Dermis blood vessel endothelial cell (primary cell): ENCODE measurements at places on chromosomes 6 and 20.

DNA sequence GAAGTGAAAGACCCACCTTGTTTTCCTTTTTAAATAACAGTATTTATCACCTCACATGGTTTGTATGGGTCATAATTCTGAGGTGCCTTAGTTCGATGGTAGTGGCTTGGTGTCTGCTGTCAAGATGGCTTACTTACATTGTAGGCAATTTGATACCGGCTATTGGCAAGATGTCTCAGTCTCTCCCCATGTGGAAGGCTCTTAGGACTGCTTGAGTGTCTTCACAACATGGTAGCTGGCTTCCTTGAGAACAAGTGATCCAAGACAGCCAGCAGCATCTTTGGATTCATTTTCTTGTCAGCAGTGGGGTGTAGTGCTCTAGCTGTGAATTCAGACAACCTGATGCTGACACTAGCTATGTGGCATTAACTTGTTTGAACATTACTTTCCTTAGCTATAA, 70.1 kb downstream of the CBFA2T2 start:
- DNase-seq = no peak

DNA sequence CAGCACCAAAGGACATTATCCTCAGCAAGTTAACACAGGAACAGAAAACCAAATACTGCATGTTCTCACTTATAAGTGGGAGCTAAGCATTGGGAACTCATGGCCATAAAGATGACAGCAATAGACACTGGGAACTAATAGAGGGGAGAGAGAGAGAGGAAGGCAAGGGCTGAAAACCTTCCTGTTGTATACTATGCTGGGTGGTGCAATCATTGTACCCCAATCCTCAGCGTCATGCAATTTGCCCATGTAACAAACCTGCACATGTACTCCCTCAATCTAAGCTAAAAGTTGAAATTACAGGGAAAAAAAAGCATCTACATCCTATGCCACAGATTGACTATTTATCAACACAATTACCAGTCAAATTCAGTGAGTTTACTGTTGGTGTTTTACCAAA, 20.0 kb upstream of the VNN1 start:
- DNase-seq = no peak

- peak; percentile 5 for DNase-seq
Observed at GRCh38 chr20:38130687-38131587, 34.1 kb downstream of the TGM2 start.

DNA sequence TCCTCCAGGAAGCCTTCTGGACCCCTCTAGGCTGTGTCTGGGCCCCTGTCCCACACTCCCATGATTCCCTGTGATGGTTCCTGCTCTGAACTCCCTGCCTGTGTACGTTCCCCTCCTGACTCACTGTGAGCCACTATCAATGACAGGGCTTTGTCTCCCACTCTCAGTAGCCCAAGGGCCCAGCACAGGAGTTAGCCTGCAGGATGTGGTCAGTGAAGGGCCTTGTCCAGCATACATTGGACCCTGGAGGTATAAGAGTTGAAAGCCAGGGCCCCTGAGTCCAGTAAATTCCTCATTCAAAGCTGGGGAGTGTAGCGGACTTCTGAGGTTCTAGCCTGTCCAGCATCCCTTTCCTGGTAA, 19.0 kb downstream of the ZBP1 start:
- DNase-seq = no peak

DNA sequence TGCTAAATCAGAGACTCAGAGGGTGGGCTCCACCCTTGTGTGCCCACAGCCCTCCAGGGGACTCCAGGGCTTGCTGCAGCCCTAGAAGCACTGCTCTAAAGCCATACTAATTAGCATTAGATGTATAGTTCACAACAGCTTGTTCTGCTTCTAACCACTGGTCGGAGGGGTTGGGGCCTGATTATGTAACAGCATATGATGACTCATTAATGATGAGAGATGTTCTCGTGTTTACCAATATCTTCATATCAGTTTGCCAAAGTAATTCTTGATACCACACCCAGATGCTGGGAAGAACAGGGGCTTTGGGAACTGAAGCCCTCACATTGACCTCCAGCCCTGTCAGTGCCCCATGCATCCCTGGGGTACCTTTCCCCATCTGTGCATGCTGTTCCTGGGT, 104.1 kb upstream of the FOXA2 start:
- DNase-seq = no peak

DNA sequence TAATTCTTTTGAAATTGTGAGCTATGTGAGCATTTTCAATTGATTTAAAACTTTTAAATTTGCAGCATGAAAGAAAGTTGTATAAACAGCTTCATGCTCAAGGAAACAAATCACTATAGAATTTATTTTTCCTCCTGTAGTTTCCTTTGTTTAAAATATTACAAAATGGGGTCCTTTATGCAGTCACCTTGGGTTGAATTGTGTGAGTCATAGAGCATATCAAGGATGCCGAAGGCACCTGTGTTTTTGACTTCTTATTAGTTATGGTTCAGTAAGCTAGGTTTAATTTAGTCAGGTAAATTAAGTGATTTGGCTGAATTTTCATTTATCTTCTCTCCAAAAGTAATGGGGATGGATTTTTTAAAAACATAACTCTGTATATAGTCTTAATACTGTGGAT, 96.8 kb downstream of the BCKDHB start:
- DNase-seq = no peak

- no peak for DNase-seq
Observed at GRCh38 chr20:11205769-11206362, 532.1 kb upstream of the JAG1 start.

GRCh38 chr20:10079964-10080363, 45.2 kb downstream of the ANKEF1 start:
- no peak for DNase-seq

- DNase-seq = peak; percentile 15
Observed at GRCh38 chr20:21100578-21101452, 5.3 kb downstream of the LINC00237 start.

GRCh38 chr6:141437011-141437410, 695.7 kb upstream of the GJE1 start:
- no peak for DNase-seq

- no peak for DNase-seq
Observed at GRCh38 chr6:120938164-120938875, 396.0 kb downstream of the TBC1D32 start.

DNA sequence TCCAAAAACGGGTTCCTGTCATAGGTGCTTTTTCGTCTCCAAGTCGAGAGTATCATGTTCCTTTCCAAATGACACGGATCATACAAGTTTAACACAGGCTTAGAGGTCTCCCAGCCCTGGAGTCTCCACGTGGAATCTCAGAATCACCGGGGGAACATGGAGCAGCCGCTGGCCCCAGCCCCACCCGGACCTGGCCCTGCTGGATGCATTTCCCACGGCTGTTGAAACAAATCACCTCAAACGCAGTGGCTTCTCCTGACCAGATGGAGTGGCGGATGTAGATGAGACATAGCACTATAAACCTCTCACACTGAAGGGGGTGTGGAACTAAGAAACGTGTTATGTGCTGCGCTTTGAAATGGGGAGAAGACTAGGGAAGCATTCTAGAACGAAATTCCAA, 70.0 kb upstream of the FRMD1 start:
- no peak for DNase-seq

DNA sequence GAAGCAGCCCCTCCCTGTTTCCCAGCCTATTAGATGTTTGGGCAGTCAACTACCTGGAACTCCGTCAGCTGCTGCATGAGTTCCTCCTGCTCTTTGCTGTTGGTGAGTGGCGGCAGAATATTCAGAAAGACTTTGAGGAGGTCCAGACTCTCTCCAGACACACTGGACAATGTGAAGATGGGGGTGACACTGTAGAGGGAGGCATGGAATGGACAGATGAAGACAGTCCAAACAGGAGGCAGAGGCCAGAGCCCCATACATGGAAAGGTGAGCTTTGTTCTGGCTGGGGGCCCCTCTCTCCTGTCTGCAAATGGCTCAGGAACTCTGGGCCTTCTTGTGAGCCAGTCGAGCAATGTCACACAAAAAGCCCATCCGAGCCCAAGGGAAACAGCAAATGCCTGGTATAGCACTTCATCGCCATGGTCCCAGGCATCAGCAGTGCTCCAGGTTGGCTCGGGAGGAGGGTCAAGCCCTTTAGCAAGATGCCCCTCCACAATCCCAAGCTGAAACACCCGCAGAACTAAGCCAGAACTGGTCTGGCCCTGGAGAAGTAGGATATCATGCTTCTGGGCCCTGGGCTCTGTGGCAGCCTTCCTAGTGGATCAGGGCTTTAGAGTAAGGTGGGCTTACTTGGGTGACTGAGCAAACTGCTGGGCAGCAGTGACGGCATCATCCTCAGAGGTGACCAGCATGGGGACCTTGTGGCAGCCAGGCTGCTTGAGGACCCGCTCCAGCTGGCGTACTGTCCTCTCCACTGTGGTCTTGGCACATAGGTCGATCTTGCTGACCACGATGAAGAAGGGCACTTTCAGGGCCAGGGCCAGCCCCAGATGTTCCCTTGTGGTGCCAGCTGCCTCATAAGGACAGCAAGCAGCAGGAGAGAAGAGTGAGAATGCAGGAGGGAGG, 4.9 kb downstream of the GTPBP2 start:
- DNase-seq = no peak

- peak; percentile 52 for DNase-seq
Observed at GRCh38 chr6:2688401-2689064, 62.2 kb downstream of the MYLK4 start.

DNA sequence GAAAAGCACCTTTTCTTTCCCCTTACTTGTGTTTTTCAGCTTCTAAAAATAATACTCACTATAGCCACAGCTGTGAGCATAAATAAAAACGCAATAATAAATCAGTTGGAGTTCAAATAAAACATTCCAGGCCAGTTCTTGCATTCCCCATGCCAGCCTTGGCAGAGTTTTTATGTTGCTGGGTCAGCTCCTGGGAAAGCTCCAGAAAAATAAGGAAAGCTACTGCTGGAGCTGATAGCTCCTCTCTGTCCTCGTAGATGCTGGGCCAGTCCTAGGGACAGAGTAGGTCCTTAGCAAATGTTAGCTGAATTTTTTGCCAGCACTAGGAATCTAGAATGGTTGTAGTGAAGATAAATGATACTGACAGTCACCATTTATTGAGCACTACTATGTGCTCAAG, 389.0 kb upstream of the SYNCRIP start:
- DNase-seq = no peak

- DNase-seq = no peak
Observed at GRCh38 chr20:46359233-46359751, 47.1 kb downstream of the ELMO2 start.

DNA sequence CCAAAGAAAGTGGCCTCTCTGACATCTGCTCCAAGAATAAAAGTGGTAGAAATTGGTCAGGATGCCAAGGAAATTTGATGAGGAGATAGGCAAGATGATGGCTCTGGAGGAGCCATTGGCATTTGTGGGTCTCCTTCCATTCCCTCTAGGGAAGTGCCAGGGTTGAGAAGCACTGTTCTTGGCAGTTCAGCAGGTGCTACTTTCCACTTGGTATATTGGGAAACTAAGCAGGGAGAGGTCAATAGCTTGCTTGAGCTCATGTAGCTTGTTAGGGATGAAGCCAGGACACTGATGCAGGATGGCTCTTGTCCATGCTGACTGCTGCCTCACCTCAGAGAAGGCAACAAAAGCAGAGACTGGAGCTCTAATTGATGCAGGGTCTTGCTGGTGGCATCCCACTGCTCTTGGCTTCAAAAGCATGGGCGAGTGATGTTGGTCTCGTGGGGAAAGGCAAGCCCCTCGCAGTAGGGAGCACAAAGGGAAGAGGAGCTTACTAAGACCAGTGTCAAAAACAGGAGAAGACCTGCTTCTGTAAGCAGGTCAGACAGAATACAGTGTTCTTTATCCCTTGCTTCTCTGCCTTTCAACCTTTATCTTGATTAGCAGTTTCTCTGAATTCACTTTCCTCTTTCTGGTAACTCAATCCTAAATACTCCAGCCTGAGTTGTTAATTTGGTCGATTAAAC, 73.1 kb upstream of the RIPOR2 start:
- no peak for DNase-seq

DNA sequence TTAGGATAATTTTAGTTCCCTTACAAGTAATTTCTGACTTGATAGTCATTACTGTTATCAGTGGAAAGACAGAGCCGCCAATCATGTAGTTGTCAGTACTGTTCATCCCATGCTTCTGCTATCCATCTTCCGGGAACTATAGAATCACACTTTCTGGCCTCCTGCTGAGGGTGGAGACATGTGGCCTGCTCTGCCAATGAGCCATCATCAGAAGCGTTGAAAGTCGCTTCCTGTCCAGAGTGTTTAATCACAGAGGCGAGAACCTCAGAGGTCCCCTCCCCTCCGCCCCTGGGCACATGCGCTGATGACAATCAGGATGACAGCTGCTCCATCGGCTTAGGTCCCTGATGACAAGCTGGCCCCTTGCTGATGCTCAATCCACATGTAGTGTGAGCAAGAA, 3.0 kb downstream of the DDO start:
- DNase-seq = no peak

- DNase-seq = no peak
Observed at GRCh38 chr20:40895182-40895581, 133.4 kb upstream of the TOP1 start.

DNA sequence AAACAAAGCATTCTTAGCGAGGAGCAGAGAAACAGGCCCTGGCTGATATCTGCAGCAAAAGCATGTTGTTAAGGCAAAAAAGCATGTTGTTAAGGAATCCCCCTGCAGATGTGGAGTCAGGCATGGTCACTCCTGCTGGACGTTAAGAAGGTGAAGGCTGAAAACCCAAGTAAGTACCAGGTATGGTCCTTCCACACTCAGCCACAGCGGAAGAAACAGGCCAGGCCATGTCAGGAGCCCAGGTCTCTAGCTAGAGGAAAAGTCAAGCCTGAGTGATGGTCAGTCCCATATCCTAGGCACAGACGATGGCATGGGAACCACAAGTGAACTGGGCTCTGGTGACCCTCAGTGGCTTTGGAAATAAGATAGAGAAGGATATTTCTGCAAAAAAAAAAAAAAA, 32.5 kb upstream of the MAS1L start:
- no peak for DNase-seq

GRCh38 chr6:157054531-157054979, 268.8 kb downstream of the TMEM242 start:
- DNase-seq = no peak

DNA sequence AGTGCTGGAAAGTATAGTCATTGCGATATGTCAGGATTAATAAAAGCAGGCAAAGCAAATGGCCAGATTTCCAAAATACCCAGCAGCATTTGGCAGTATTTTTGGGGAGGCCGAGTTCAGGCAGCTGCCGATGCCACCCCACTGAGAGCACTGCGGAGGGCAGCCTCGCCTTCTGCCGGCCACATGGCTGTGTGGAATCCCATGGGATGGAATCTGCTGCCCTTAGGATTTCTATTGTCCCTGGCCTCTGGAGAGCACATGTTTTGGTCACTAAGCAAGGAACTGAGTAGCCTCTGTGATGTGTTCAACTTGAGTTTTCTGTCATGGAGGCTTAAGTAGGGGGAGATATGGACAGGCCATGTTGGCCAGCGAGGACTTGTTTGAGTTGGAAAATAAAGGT, 123.0 kb downstream of the FARS2 start:
- no peak for DNase-seq

GRCh38 chr6:167840160-167840525, 13.4 kb downstream of the AFDN start:
- DNase-seq = no peak

GRCh38 chr6:119584088-119584487, 234.5 kb upstream of the MAN1A1 start:
- no peak for DNase-seq

GRCh38 chr6:142683714-142684141, 261.2 kb downstream of the HIVEP2 start:
- no peak for DNase-seq

GRCh38 chr6:93300661-93301060, 118.7 kb downstream of the EPHA7 start:
- DNase-seq = no peak

- DNase-seq = no peak
Observed at GRCh38 chr6:149694921-149695320, 23.0 kb downstream of the LATS1 start.
